CMK (cell line): ENCODE measurements at places on chromosomes 4 and X.

GRCh38 chrX:92270936-92271855, 492.0 kb downstream of the PCDH11X start:
- no peak for DNase-seq

DNA sequence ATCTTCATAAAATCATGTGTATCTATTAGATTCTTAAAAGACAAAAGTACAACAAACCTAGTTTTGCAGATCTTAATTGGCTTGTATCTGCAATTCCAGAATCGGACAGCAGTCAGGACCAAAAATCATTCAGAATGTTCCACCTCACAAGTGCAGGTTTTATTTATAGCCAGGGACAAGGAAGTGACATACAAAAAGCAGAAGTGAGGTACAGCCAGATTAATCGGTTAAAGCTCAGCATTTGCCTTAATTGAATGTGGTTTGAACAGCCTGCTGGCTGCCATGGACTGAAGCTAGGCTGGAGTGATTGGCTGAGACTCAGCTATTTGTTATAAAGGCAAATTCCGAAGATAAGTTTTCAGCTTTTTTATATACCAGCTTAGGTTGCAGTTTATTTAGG, 932.6 kb downstream of the C4orf33 start:
- no peak for DNase-seq

GRCh38 chr4:148016063-148016637, 284.3 kb downstream of the ARHGAP10 start:
- no peak for DNase-seq

DNA sequence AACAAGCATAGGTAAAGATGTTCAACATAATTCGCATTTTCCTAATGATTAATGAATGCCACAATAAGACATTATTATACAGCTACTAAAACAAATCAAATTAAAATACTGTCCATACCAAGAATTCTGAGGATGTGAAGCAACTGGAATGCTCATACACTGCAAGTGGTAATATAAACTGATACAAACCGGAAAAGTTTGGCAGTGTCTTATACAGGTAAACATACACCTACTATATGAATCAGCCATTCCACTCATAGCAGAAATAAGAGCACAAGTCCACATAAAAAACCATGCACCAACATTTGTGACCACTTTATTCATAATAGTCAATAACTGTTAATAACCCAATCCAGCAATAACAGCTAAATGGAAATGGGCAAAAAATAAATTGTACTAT, 79.3 kb downstream of the FBXW7 start:
- DNase-seq = no peak

DNA sequence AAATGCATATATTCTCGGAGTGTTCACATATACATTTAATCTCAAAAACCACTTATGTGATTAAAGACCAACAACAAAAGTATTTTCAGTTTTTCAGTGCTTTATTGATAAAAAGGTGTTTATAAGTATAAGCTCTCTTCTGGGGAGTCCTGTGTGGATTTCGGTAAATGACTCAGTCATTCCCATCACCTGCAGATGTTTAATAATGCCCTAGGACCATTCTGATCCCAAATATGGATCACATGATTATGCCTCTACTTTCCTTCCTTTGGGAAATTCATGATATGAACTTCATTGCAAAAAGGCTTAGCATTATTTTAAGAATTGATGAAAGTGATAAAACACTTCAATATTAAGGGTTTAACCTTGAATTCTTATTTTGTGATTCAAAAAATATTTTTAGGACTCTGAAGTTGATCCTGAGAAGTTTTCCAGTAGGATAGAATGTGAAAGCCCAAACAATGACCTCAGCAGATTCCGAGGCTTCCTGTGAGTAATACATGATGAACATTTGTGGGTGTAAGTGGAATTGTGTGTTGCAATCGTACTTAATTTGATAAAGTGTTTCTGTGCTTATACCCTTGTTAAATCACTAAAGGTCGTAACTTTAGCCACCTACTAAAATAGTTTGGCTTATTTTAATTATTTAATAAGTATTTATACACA, 40.2 kb downstream of the ATP10D start:
- DNase-seq = no peak

DNA sequence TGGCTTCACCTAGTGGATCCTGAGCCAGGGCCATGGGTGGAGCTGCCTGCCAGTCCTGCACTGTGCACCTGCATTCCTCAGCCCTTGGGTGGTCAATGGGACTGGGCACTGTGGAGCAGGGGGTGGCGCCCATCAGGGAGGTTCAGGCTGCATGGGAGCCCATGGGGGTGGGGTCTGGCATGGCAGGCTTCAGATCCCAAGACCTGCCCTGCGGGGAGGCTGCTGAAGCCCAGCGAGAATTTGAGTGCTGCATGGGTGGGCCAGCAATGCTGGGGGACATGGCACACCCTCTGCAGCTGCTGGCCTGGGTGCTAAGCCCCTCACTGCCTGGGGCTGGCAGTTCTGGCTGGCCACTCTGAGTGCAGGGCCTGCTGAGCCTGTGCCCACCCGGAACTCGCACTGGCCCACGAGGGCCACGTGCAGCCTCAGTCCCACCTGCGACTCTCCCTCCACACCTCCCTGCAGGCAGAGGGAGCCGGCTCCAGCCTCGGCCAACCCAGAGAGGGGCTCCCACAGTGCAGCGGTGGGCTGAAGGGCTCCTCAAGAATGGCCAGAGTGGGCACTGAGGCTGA, 270.0 kb downstream of the CENPC start:
- no peak for DNase-seq
